ENCODE measurements at places on chromosomes 7 and 10.

DNA sequence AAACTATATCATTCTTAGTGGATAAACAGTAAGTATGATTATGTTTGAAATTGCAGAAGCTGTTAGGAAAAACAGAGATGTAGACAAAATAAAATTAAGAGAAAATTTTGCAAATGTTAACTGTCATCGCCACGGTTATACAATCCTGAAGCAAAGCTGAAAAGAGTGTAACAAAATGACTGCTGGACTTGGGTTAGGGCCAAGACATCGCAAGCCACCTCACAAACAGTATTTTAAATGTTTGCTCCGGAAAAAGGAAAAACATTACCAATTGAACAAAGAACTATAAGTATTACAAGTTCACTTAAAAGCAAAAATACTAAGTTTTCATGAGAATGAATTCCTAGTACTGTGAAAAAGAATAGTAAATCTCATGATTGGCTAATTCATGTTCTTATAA is 60.0 kb downstream of the FAM13C start:
- no peak for DNase-seq

DNA sequence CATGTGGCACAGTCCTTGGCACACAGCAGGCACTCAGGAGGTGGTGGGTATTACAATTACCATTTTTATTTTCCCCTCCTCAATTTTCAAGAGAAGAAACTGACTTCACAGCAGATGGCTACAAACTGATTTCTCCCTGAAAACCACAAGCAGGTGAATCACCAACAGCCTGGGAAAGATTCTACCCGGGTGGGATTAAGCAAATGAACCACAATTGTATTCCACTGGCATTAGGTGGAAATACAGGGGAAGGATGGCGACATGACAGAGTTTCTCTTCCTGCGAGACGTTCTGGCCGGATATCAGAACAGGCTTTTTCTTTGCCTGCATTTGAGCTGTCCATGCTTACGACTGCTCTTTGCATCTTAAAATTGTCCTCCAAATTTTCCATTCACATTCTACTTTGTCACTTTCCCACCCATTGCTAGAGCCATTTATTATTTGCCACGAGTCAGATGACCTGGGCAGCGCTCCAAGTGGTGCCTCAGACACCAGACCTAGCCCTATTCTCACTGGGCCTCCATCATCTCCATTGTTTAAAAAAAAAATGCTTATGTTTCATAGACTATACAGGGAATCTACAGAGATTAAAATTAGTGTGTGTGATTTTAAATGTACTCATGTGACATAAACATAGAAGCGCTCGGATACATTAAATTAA is 4.6 kb downstream of the DENND11 start:
- DNase-seq = no peak

DNA sequence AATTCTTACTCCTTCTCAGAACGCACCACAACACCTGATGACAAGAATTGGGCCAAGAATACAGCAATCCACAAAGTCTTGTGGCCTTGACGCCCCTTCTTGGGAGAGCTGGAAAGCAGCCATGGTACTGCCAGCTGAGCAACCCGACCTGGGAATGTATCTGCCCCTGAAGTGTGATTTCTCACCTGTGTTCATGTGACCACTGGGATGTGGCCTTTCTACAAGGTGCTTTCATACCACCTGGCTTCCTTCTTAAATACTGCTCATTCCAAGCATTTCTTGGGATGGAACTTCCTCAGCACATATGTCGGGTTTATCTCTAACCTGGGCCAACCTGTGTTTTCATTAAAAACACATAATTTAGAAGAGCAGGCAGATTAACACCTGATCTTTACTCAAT is 72.1 kb downstream of the HTR7 start:
- DNase-seq = no peak

- no peak for DNase-seq
These were observed 300.8 kb downstream of the PARD3 start for GRCh38 chr10:34514290-34514689.

DNA sequence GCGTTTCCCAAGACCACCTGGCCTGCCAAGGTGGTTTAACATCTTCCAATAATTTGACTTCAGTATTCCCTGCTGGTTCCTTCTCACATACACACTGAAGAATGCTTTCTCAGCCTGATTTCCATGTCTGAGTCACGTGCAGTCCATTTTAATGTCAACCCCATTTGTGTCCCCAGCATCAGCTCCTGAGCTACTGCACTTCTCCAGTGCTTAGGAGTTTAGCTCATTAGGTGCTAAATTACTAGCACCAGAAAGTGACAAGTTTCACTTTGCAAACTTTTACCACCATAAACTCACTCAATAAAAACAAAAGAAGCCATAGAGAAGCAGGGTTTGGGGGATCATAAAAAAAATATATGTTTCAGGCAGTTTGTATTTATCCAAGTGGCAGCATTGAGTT is 279.3 kb upstream of the SORCS1 start:
- DNase-seq = no peak

- peak; percentile 60 for DNase-seq
These were observed 40.2 kb downstream of the PDSS1 start for GRCh38 chr10:26737730-26738129.

Measured in activated CD8-positive, alpha-beta T cell treated with anti-CD3 and anti-CD28 coated beads for 36 hours (primary cell).